ENCODE measurements at places on chromosomes 2 and 18. TPM values are rescaled to one million over a fixed set of nuclear protein-coding genes. Genes with fewer than 3 reads are reported as not detected.
A peak's percentile ranks its signal among the peaks of the same experiment; 100 is the strongest.

- no peaks in the 10 kb centered on the region for H3K27me3 ChIP-seq
- H3K36me3 ChIP-seq, result no peaks in the 10 kb centered on the region
- peaks cover 78% of the 10 kb centered on the region for H3K4me1 ChIP-seq
- no peak for DNase-seq
- no peak overlapping the region for H3K27ac ChIP-seq
- H3K4me3 ChIP-seq, result no peak overlapping the region
Measured at GRCh38 chr2:159088906-159089305, 120.5 kb downstream of the TANC1 start.

DNA sequence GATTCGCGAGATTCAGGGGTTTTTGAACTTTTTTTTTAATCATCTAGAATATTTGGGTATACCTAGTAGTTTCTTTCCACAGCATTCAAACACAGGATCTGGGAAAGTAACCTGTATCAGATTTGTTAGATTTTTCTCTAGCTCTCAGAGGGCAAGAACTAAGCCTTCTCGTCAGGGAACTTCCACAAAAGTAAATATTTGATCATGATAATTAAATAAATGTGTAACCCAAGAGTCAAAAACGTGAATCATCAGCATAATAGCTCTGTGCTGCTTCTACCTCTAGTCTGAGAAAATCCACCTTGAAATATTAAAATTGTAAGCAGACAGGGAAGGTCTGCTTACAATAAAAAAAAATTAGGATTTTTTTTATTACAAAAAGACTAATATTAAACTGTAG is 225.7 kb upstream of the SPOPL start:
- H3K27ac ChIP-seq, result no peak overlapping the region
- no peaks in the 10 kb centered on the region for H3K36me3 ChIP-seq
- no peaks in the 10 kb centered on the region for H3K4me1 ChIP-seq

DNA sequence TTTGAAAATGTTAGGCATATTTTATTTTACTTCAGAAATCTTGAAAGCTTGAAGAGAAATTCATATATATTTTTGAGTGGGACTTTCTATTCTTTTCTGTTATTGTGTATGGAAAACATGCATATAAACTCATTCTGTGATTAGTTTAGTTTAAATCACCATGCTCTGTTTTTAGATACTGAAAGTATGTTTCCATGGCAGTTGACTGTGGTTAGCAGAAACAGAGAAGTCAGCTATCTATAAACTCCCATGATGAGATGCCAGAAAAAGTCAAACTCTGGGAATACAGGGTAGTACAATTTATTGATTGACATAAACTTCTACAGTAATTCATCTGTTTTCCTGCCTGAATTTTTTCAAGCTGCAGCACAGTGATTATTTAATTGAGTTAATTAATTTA is 905.3 kb upstream of the VRK2 start:
- no peaks in the 10 kb centered on the region for H3K4me1 ChIP-seq
- H3K27ac ChIP-seq, result no peak overlapping the region
- no peak overlapping the region for H3K4me3 ChIP-seq
- DNase-seq, result no peak
- H3K27me3 ChIP-seq, result no peaks in the 10 kb centered on the region

Gene RBKS
- 6.9 TPM for total RNA-seq

Gene ANKRD62
- total RNA-seq, result not detected

Gene UGT1A5
- 2.9 TPM for total RNA-seq

Gene FBXO15
- 1.9 TPM for total RNA-seq

- no peak overlapping the region for H3K4me3 ChIP-seq
- H3K27me3 ChIP-seq, result no peaks in the 10 kb centered on the region
- H3K27ac ChIP-seq, result no peak overlapping the region
- H3K36me3 ChIP-seq, result no peaks in the 10 kb centered on the region
- peaks cover 7% of the 10 kb centered on the region for H3K4me1 ChIP-seq
- peak; percentile 68 for DNase-seq
Measured at GRCh38 chr2:170113168-170113894, 64.6 kb upstream of the MYO3B start.

Data from thyroid gland (tissue), 4 donors.